Articular chondrocyte of knee joint (primary cell): ENCODE measurements at places on chromosomes 11 and 22. TPM values are rescaled to one million over a fixed set of nuclear protein-coding genes. Genes with fewer than 3 reads are reported as not detected.

Gene C11orf52
- total RNA-seq: 1.7 and 2.0 TPM in 2 replicates

Gene MMP27
- total RNA-seq: not detected in 2 replicates

Gene NNMT
- total RNA-seq: 975 and 1,572 TPM in 2 replicates

Gene ZNF70
- 6.3 and 7.1 TPM in 2 replicates for total RNA-seq

Gene OR5P2
- 0.22 TPM in 1 of 2 replicates, not detected in the other for total RNA-seq

Gene DEUP1
- 0.13 and 0.65 TPM in 2 replicates for total RNA-seq

Gene TMPRSS5
- 0.13 and 0.22 TPM in 2 replicates for total RNA-seq
